K562 (cell line): ENCODE measurements at places on chromosomes 4 and X.
A peak's percentile ranks its signal among the peaks of the same experiment; 100 is the strongest.

DNA sequence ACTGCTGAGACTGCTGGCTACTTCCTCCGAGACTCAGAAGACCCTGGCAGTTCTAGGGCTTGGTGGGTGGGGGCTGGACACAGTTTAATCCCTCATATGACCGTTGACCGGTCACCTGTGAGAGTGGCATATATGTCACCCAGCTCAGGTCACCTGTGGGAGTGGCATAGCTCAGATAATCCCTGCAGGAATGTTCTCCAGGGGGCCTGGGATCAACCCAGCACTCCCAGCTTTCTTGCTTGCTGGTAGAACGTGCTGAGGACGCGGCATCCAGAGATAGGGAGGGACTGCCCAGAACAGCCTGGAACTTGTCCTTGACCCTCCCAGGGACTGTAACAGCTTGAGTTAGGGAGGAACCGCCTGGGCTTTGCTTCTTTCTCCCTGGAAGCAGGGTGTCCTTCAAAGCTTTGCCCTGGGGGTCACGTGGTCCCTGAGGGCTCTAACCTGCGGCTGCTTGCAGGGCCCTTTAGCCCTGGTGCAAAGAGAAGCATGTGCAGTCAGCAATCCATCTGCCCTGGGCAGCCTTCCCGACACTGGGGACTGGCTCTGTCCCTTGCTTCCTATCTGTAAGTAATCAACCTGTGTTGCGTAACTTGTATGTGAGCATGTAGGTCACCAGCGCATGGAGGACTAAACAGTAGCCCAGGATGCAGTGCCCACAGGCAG lies 55.3 kb downstream of the ZFYVE28 start:
- DNase-seq: no peak

DNA sequence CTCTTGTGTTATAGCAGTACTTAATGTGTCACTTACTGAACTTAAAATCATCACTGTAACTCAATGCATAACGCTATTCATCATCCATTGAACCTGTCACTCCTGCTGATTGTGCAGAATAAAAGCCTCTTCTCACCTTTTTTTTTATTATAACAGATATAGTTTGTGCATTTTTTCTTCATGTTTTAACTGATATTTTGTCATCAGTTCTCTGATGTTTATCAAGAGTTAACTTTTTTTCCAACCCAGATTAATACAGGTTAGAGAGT lies 100.4 kb downstream of the SLIT2 start:
- no peak for DNase-seq

DNA sequence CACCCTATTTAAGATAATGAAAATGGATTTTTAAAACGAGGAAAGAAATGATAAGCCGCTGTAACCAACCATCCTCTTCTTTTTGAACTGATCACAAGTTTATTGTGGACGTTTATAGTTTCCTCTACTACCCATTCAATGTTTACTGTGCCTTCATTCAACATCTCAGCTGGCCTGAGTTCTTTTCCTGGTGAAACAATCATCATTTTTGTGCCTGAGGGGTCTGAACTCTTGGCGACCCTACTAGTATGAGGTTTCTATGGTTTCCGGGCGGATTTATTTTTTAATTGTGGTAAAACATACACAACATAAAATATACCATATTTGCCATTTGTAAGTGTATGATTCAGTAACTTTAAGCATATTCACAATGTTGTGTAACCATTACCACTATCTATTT lies 100.7 kb downstream of the SPRY1 start:
- DNase-seq: no peak

- peak; percentile 24 for DNase-seq
Measured at GRCh38 chrX:40298069-40298468, 200.3 kb upstream of the BCOR start.

DNA sequence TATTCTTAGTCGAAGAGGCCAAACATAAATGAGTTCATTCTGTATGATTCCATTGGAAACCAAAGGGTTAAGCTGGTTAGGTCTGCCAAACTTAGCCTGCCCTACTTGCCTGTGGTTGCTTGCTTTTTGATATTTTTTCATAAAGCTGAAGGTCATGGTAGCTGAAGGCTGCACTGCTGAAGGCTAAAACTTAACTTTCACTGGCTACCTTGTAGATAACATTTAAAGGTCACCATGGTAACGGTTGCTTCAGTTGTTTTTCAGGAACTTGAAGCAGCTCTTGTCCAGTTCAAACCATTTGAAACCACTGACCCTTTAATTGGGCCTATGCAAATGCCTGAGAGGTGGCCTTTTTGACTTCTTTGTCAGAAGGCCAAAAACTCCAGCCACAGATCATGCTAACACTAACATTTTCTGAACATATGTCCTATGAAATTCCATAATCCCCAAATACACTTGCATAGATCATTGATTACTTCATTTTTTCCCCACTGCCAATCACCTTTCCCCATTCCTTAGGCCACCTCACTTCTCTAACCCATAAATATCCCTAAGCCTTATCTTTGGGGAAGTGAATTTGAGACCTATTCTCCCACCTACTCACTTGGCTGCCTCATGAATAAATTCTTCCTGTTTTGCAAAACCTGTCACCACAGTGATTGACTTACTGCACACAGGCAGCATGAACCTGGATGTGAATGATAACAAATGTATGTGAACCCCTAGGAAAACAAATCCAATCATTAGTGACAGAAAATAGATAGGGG lies 10.7 kb upstream of the SMIM10L2A start:
- no peak for DNase-seq

DNA sequence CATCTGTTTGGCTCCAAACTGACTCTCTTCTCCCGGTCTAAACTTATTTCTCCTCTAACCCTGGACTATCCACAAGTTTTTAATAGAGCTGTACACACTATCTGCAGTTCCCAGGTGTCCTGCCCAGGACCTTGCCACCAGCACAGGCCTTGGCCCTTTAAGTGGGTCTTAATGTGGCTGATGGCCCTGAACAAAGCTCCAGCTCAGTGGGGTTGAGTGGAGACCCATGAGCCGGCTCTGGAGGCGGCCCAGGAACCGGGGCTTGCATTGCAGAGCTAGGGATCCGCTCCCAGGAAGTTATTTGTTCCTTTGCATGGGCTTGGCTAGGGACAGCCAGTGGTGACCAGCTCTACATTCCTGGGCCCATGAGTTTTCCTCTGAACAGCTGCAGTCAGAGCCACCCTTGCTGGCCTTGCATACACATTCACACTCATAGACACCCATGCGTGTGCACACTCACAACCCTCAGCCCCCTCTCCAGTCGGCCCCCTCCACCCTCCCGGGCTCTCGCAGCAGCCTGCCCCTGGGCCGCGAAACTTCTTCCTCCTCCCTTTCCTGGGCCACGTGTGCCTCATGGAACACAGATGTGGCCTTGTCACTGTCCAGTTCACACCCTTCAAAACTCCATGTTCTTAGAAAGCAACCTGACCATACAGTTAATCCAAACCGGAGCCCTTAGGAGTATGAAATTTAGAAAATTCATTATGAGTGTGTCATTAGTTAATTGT lies 58.2 kb downstream of the GPR143 start:
- DNase-seq: no peak

- no peak for DNase-seq
Measured at GRCh38 chr4:7448036-7448435, 13.3 kb upstream of the PSAPL1 start.

DNA sequence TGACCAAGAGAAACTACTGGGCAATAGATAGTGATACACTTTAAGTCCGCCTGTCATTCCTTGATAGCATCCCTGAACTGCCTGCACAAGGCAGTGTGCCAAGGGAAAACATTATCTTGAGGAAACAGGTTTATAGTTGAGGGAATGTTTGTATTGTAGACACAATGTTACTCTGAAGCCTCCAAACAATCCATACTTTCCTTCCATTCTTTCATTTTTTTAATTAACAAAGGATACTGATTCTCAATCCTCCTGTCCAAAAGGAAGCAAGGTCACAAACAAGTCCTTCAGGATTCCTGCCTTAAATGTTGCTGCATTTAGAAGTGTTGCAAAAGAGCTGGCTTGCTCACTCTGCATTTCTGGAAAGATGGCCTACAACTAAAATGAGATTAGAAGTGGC lies 61.7 kb upstream of the PRSS48 start:
- peak; percentile 6 for DNase-seq

DNA sequence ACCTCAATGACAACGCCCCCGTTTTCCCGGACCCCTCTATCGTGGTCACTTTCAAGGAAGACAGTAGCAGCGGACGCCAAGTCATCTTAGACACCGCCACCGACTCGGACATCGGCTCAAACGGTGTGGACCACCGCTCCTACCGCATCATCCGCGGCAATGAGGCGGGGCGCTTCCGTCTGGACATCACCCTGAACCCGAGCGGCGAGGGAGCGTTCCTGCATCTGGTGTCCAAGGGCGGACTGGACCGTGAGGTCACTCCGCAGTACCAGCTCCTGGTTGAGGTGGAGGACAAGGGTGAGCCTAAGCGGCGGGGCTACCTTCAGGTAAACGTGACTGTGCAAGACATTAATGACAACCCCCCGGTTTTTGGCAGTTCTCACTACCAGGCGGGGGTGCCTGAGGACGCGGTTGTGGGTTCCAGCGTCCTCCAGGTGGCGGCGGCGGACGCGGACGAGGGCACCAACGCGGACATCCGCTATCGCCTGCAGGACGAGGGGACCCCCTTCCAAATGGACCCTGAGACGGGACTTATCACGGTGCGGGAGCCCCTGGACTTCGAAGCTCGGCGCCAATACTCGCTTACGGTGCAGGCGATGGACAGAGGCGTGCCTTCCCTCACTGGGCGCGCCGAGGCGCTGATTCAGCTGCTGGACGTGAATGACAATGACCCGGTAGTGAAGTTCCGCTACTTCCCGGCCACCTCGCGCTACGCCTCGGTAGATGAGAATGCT lies 2.2 kb downstream of the FAT4 start:
- DNase-seq: no peak

DNA sequence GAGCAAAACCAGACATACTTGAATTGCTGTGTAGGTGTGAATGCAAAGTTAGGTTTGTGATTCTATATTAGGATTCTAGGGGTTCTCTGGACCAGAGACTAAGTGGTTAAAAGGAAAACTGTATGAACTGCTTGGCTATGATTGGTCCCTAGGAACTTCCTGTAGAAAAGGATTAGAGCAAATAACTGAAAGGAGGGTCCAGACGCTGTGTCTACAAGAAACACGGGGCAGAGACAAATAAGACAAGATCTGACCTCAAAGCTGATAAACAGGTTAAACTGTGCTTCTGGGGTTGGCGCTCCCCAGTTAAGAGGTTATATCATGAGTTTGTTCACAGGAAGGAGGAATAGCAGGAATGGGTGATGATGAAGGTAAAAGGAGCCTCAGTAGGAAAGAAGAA lies 183.6 kb downstream of the MGST2 start:
- DNase-seq: no peak

DNA sequence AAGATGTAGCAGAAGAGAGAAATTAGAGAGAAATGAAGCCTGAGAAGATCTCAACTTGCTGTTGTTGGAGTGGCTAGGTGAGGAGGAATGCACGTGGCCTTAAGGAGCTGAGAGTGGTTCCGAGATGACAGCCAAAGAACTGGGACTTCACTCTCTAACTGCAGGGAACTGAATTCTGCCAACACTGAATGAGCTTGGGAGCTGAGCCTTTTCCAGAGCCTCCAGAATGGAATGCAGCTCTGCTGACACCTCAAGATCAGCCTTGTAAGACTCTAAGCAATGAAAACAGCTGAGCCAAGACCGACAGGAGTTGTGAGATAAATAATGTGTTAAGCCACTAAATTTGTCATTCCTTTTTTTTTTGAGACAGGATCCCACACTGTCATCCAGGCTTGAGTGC lies 73.0 kb downstream of the TLL1 start:
- no peak for DNase-seq

- DNase-seq: no peak
Measured at GRCh38 chr4:7854697-7855370, 84.8 kb downstream of the AFAP1 start.

GRCh38 chrX:154457491-154458115 lies 478 bp upstream of the PLXNA3 start:
- DNase-seq: peak; percentile 83

DNA sequence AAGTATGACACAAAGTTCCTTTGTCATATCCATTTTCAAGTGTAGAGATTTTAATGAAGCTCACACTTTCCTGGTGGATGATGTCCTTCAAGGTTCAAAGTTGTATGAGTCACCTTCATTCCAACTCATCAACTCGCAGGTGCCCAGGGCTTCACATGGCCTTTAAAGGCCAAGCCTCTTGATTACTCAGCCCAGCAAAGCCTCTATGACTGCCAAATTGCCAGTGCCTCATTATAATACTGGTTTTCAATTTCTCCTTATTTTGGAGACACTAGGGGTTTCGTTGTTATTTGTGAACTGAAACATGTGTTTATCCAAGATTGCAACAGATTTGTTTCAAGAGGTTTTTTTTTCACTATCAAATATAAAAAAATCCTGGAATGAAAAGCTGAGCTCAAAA lies 45.9 kb upstream of the PPP3CA start:
- DNase-seq: no peak

- DNase-seq: no peak
Measured at GRCh38 chr4:53693909-53694308, 102.6 kb upstream of the LNX1 start.

- DNase-seq: no peak
Measured at GRCh38 chr4:169293343-169294176, 22.8 kb upstream of the SH3RF1 start.

DNA sequence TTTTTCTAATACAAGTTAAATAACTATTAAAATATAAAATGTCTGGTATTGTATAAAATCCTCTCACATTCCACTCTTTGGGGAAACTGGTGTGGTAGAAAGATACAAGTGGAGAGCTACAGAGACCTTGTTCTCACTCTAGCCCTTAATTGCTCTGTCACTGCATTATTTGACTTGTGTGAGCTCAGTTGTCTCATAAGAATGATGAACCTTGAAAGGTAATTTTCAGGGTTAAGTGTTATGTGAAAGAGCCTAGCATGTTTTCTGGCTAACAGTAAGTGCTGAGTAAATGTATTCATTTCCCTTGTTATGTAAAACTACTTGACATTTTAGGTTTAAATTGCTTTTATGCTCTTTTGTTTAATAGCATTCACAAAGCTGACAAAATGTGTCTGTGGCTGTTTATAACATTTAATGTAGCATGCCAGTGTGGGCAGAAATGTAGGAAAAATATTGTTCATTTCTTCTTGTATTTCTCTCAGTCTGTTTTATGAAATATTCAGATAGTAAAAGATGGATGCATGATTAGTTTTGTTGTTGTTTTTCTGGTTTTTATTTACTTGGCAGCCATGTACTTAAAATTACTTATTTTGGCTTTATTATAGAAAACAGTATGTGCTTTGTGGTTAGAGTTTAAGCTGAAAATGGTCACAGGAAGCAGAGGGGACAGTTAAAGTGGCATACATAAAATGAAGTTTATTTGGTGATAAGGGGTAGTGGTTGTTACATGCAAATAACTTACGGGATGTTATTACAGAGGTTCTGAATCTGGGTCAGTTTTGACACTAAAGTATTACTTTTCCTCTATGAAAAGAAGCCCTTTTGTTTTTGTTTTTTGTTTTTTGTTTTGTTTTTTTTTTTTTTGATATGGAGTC lies 29.2 kb downstream of the SLAIN2 start:
- no peak for DNase-seq

- DNase-seq: peak; percentile 47
Measured at GRCh38 chrX:150365051-150365989, 2.2 kb downstream of the MAMLD1 start.

DNA sequence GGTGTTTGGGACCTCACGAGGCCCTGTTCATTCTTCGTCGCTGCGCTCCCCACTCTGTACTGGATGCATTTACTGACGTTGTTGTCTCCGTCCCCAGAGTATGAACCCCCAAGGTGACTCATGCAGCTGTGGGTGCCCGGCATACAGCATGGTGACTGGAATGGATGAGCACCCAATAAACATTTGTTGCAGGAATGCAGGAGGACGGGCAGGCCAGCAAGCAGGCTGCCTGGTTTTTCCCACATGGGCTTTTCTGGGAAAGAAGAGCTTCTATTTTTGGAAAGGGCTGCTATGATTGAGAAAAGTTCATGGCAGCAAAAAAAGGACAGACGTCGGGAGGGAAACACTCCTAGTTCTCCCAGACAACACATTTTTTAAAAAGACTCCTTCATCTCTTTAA lies 893 bp upstream of the SOD3 start:
- DNase-seq: no peak
